ENCODE measurements at places on chromosomes 3 and 15.

GRCh38 chr3:38137615-38138348 lies 679 bp upstream of the MYD88 start:
- DNase-seq, result no peak

- DNase-seq, result no peak
Observed at GRCh38 chr15:36742696-36743095, 163.3 kb downstream of the CDIN1 start.

GRCh38 chr3:158936530-158937113 lies 134.8 kb downstream of the MFSD1 start:
- no peak for DNase-seq

GRCh38 chr15:37691911-37692310 lies 242.5 kb upstream of the TMCO5A start:
- DNase-seq, result no peak

- DNase-seq, result no peak
Observed at GRCh38 chr3:186931532-186932280, 1.4 kb downstream of the ST6GAL1 start.

- no peak for DNase-seq
Observed at GRCh38 chr15:54208786-54209185, 230.5 kb downstream of the UNC13C start.

GRCh38 chr3:43539321-43539720 lies 82.5 kb downstream of the ANO10 start:
- no peak for DNase-seq

DNA sequence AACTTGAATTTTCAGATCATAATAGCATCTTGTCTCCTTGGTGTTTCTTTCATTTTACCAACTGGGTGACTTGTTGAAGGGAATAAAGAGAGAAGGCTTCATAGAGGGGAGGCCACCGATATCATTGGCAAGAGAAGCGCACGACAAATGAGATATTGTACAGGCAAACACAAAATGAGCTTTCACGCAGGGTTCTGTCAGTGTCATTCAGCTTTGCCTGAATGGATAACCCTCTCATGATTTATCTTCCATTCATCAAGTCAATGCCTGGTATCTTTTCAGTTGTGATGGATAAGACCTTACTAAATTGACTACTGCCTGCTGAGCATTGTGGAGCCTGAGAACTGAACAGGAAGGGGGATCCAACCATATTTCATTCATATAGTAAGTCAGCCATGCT lies 188.6 kb upstream of the EPHA3 start:
- no peak for DNase-seq

- no peak for DNase-seq
Observed at GRCh38 chr3:196740481-196741248, 1.0 kb downstream of the PAK2 start.

DNA sequence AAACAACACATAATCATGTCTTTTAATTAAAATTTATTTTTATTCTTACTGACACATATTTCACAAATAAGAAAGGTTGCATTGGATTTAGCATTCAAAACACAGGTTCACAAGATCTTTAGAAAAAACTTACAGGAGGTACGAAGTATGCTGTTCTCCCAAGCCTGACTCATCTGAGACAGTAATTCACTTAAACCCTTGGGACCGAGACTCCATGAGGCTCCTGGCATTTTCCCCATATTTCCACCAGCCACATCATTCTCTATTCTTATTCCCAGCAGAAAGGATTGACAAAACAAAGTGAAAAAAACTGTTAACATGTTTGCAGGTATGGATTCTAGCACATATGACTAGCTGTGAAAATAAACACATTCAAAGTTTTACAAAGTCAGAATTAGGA lies 52.6 kb downstream of the CNTN3 start:
- DNase-seq, result no peak

DNA sequence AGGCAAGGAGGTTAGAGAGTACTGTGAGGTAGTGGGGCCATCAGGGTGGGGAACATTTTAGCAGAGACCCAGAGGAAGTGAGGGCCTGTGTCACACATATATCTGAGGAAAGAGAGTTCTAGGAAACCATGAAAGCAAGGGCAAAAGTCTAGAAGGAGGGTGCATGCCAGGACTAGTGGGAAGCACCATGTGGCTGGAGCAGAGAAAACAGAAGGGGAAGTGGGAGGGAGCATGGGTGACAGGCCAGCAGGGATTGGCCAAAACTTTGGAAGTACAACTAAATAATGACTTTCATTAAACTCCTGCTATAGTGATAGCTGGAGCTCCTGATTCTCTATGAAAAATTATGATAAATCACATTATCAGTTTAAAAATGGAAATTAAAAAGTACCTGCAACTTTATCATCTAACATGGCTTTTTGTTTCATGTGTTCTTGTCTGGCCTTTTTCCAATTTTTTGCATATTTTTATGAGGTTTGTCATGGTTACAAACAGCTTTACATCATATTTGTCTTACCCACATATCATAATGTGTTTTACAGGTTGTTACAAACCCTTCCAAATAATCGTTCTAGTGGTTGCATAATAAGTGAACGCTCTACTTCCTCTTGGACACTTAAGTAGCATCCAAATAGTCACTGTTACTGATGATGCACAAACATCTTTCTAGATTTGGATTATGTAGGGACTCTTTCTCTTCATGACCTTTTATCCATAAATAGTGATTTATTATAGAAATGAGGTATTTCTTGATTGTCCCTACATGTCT lies 168.3 kb downstream of the NEK10 start:
- DNase-seq, result no peak

GRCh38 chr3:69012100-69012799 lies 1.2 kb downstream of the EOGT start:
- DNase-seq, result no peak

DNA sequence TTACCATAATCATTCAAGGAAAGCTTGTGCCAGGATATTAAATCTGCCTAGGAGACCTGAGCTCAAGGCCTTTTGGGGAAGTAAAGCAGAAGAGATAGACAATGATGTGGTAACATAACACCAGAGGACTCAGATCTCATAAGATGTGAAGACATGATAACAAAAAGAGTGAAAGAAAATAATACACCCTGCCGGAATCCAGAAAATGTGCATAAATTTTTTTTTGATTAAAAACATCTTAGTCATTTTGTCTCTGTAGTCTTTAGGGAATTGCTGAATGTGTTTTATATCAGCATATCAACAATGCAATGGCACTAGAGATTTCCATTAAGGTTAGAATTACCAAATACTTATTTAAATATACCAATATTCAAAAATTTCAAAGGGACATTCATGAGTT lies 326.8 kb upstream of the ROBO1 start:
- DNase-seq, result no peak

DNA sequence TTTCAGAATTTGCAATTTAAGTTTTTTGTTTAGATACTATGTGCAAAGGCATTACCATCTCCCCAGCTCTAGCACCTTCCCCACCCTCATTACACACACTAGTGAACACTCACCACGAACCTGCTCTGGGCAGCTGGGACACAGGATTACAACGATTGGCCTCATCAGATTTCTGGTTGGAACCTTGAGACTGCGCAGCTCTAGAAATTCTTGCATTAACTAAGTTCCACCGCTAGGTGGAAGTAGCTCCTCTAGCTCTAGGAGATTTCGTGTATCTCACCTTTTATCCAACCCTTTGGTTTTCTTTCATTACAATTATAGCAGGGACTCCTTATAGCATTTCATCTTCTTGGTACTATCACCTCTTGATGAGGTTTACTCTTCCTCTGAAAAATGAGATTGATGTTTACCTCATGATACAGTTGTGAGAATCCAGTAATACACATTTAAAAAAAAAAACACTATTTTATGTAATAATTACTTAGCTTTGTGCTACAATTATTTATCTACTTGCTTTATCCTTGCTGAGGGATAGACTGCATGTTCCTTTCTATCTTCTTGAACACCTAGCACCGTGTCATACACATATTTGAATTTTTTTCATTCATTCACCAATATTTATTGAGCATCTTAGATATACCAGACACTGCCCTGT lies 28.7 kb upstream of the PLOD2 start:
- DNase-seq, result no peak

- DNase-seq, result no peak
Observed at GRCh38 chr15:90872486-90873184, 4.2 kb downstream of the FURIN start.
